ENCODE measurements at places on chromosomes 3 and 15. TPM values are rescaled to one million over a fixed set of nuclear protein-coding genes. Genes with fewer than 3 reads are reported as not detected.

- DNase-seq, result no peak
These were observed 104.0 kb downstream of the SEMA5B start for GRCh38 chr3:122923611-122924010.

DNA sequence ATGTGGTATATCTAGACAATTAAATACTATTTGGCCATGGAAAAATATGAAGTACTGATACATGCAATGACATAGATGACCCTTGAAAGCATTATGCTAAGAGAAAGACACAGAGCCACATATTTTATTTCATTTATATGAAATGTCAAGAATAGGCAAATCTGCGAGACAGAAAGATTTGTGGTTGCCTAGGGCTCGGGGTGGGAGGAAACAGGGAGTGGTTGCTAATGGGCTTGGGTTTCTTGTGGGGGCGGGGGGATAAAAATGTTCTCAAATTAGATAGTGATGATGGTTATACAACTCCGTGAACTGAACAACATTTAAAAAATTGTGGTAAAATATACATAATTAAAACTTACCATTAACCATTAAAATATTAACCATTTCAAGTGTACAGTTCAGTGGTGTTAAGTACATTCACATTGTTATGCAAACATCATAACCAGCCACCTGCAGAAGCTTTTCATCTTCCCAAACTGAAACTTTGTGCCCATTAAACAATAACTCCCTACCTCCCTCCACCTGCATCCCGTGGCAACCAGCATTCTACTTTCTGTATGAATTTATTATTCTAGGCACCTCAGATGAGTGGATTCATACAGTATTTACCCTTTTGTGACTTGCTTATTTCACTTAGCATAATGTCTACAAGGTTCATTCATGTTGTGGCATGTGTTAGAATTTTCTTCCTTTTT is 24.3 kb upstream of the ANP32A start:
- DNase-seq, result no peak

The ANKRD34C gene
- 0.08 TPM for polyA plus RNA-seq

The GPR27 gene
- 10.1 TPM for polyA plus RNA-seq

The ITIH1 gene
- 0.19 TPM for polyA plus RNA-seq

The TSEN2 gene
- 36.5 TPM for polyA plus RNA-seq

All from left renal cortex interstitium (tissue), 4 donors.